ENCODE measurements at places on chromosomes 16 and 17.

DNA sequence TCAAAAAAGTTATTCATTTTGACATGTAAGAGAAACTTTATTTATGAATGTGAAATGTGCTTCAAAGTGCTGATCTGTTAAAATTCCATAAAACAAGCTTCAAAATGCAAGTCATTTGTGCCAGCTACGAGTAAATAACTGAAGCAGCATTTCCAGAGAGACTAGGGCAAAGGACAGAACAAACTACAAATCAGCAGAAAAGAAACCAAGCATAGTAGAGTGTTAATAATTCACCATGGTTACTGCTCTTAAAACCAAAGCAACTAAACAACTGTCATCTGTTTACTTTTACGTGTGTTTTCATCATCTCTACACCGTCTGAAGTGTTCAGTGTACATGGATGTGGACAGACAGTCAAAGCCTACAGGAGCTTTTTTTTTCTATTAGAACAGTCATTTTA, 1.6 kb upstream of the ASPA start:
- DNase-seq, result no peak

DNA sequence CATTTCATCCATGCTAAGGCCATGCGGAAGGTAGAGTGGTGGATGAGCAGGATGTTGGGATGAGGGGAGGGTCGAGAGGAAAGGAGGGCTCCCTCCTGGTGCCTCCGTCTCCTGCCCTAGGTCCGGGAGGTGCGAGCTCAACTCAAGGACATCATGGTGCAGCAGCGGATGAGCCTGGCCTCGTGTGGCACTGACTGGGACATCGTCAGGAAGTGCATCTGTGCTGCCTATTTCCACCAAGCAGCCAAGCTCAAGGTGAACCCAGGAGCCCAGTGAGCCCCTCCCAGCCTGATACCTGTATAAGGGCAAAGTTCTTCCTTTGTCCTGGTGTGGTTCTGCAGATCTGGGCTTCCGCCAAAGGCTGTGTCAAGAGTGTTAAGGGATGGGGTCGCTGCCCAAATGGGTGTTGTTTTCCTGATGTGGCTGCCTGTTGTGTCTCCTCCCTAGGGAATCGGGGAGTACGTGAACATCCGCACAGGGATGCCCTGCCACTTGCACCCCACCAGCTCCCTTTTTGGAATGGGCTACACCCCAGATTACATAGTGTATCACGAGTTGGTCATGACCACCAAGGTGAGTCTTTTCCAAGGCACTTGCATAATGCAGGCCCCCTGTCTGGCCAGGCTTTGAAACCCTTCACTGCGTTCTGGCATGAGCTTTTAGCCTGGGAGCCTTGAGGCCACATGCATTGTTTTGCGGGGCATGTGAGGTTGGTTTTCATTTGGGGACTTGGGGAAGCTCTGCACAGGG, 14.9 kb downstream of the DHX38 start:
- no peak for DNase-seq

- DNase-seq, result no peak
These were observed 42.1 kb downstream of the TBC1D16 start for GRCh38 chr17:79993390-79994227.

DNA sequence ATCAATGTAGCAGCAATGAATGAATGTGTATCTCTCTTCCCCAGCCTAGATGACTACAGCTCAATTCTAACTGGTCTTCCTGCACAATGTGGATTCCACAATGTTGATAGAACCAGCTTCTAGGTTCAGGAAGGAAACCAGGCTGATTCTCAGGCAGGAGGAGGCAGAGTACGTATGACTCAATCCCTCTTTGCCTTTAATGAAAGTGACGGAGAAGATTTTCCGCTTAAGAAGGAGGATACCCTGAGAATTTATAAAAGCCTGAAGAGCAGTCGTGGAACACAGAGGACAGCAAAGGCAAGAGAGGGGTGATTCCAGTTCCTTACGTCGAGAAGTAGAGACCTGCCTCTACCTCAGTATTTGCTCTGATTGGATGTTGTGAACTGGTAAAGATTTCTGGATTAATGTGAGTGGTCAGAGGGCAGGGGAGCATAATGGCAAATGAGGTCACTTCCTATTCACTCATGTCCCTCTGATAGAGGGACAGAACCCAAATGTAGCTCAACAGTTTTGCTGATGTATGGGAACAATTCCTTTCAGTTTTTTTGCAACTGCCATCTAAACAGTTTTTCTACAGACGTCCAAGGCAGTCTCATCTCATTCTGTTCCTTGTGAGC, 15.0 kb upstream of the SLC16A11 start:
- DNase-seq, result no peak

GRCh38 chr17:2962729-2963128, 100.7 kb downstream of the OR1D5 start:
- DNase-seq, result no peak

- DNase-seq, result peak; percentile 92
These were observed at the start of gene ZNF764 for GRCh38 chr16:30557957-30558788. ZNF764 (minus strand) TSS chr16:30558374; CDS start chr16:30558182, 192 bp downstream.

DNA sequence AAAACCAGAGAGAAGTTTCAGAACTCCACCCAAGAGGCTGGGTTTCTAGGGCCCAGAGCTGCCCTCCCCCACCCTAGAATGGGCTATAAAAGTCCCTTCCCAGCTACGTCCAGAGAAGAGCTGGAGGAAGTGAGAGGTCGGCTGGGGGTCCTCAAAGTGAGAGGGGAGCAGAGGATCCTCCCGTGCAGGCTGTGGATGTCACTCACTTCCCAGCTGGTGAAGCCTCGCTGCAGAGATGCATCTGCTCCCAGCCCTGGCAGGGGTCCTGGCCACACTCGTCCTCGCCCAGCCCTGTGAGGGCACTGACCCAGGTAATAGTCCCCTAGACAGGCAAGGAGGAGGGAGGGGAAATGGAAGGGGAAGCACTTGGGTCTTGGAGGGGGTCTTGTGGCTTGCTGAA, at the start of gene EPX:
Gene EPX, plus strand, starts transcription at position 115 of the 400 bp plus-strand sequence. Its CDS starts 121 bp downstream, at position 236.
- no peak for DNase-seq

- DNase-seq, result no peak
These were observed 38.3 kb upstream of the ACSM2B start for GRCh38 chr16:20614186-20615141.

GRCh38 chr17:66971730-66972441, 7.4 kb downstream of the CACNG4 start:
- DNase-seq, result no peak

- DNase-seq, result no peak
These were observed 17.5 kb downstream of the WWOX start for GRCh38 chr16:78116946-78117345.

GRCh38 chr16:5451641-5452040, 354.0 kb upstream of the EEF2KMT start:
- no peak for DNase-seq

DNA sequence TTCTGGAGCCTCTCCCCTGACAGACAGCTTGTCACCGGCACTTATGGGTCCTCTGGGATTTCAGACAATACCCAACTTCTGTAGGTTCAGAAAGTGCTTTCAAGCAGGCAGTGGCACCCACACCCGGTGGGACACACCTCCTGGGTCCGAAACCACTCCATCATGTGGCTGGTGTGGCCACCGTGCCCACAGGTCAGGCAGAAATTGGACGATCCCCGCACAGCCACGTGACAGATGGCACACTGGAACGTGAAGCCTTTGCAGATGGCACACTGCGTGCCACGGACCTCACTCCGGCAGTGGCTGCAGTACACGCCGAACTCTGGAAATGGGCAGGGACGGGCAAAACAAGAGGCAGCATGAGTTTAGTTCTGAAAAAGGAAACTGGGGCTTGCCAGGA, 99.5 kb upstream of the FA2H start:
- no peak for DNase-seq

All from stimulated activated CD4-positive, alpha-beta T cell treated with anti-CD3 and anti-CD28 coated beads, Interleukin-1b, Interleukin-23, amount 100 ng/mL, for 4 hours (primary cell).